ENCODE measurements at places on chromosomes 12 and 14.

- DNase-seq, result no peak
These were observed 12.2 kb downstream of the EVL start for GRCh38 chr14:100077441-100077840.

GRCh38 chr14:42004321-42004720 lies 397.6 kb downstream of the LRFN5 start:
- DNase-seq, result no peak

DNA sequence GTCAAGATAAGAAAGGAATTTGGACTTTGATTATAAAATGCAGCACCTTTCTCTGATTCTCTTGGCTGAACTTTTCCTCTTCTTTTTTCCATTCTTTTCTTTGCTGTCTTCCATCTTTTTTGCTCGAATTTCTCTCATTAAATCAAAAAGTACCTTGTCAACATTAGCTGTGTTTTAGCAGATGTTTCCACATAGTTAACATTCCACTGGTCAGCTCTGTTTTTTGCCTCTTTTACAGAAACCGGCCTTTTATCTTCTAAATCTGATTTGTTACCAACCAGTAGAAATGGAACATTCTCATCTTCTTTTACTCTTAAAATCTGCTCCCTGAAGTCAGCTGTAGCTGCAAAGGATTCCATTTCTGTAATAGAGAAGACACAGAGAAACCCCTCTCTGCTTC lies 71.1 kb upstream of the SYT1 start:
- no peak for DNase-seq

GRCh38 chr12:19848421-19848820 lies 409.1 kb downstream of the AEBP2 start:
- DNase-seq, result no peak

DNA sequence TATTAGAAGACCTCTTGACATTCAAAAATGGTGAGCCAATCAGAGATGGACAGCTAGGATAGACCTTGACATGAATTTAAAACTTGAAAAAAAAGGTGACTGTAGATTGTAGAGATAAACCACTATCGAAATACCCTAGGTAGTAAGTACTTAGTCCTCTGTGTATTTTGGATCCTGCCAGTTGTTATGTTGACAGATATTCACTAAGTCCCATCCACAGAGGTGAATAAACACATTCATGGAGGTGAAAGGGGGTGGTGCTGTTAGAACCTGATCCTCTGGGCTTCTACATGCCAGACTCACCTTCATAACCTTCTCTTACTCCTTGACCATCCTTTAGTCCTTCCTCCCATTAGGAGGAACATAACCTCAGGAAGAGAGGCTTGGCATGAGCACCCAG lies 72.3 kb downstream of the OTX2 start:
- DNase-seq, result no peak

GRCh38 chr12:2192231-2192630 lies 139.4 kb downstream of the CACNA1C start:
- no peak for DNase-seq

DNA sequence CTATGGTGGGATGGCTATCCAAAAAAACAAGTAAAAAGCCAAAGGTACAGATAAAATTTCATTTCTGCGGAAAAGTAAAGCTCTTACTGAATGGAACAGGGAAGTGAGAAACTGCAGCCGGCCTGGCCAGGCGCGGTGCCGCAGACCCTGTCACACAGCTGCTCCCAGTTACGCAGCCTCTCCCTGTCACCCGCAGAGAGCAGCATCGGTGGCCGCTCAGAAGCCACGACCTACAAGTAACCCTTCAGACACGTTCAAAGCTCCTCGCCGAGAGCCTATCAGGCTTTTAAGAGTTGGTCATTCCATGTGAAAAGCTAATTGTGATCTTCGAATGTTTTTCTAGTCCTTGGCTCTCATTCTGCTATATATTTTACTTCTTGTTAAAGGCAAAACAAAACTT lies 11.0 kb upstream of the ANKLE2 start:
- no peak for DNase-seq

DNA sequence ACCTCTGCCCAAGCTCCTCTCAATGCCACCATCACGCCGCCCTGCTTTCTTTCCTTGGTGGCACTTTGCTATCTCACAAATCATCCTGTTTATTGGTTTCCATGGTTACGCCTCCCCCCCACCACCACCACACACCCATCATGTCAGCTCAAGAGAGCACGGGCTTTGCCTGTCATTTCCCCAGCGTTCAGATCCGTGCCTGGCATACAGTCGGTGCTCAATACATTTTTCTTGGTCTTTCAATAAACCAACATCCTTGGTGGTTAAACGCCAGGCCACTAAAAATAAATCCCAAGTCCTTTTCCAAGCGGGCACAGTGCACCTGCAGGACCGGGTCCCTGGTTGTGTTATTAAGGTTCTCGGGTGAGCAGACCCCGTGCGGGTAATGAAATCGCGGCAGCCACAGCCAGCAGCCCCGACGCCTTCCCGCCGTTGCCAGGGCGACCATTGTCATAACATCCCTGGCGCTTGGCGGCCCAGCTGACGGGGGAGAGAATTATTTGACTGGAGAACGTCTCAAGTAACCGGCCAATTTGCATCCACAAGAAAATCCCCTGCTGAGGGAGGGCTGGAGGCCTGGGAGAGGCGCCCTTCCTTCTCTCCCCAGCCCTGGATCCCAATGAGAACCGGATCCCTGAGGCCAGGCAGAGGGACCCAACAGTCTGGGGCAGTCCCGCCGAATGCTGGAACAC lies 92.9 kb downstream of the KSR2 start:
- no peak for DNase-seq

GRCh38 chr12:30826276-30826675 lies 71.5 kb upstream of the CAPRIN2 start:
- DNase-seq, result no peak

DNA sequence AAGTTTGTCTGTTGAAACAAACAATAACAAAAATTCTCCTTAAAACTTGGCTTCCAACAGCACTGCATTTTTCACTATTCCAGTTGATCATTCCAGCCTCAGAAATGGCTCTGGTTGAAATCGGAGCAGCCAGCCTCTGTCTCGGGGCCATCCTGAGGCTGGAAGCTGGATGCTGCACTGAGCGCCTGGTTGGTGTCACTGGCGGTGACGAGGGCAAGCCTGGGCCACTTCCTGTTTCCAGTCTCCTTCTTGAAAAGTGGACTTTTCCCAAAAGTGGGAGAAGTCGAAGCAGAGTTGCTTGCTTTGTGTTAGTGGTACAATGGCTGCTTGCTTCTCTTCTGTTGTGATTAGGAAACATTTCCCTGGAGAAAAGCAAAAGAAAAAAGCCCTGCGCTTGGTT lies 48.7 kb downstream of the CCDC92 start:
- no peak for DNase-seq

GRCh38 chr12:43968736-43969135 lies 132.9 kb downstream of the TMEM117 start:
- DNase-seq, result no peak

DNA sequence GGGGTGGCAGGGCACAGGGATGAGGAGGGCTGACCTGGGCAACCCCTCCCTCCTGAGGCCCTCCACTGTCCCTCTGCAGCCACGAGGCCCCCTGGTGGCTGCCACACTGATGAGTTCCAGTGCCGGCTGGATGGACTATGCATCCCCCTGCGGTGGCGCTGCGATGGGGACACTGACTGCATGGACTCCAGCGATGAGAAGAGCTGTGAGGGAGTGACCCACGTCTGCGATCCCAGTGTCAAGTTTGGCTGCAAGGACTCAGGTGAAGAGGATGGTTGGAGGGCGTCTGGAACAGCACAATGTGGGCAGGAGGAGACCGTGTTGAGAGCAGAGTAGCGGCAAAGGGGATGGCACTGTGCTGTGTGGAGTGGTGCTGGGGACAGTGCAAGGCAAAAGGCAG lies 25.7 kb upstream of the LRP1-AS start:
- DNase-seq, result no peak

GRCh38 chr12:4630262-4630661 lies 18.6 kb downstream of the AKAP3 start:
- no peak for DNase-seq

DNA sequence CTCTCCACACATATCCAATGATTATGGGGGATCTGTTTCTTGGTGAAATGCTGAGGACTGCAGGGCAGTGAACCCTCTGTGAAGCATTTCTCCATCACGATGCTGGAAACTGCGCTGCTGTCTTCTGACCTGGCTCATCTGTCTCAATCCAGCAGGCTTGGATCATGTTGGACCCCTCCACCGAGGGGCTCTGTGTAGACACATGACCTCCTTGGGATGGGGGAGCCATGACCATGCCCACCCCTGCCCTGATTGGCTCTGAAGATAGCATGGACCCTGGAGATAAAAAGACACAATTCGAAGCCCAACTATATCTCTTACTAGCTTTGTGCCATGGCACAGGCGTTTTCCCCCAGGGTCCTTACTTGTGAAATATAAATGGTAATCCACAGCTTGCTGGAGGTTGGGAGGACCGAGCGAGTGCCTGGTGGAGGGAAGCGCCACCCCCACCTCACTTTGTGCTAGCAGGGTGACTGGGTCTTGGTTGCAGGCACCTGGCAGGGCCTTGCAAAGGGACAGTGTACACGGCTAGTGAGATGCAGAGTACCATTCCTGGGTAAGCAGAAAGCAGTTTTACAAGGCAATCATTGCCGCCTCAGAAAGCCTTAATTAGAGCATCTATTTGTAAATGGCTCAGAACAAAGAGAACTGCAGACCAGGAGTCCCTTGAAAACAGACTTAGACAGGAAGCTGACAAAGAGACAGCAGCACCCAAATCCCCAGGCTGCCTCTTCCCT lies 2.4 kb upstream of the KRT83 start:
- DNase-seq, result no peak

DNA sequence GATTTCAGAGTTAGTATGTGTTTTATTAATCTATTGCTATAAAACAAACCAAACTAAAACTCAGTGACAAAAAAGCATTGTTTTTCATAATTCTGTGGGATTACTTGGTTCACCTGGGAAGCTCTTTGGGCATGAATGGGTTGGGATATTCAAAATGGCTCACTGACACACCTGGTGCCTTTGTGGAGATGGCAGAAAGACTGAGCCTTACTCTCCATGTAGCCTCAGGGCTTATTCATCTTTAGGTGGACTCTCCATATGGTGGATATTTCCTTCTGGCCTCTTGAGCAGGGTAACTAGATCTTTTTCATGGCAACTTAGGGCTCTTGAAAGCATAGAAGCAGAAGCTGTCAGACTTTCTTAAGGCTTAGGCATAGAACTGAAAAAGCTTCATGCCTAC lies 1102.8 kb upstream of the SEL1L start:
- no peak for DNase-seq

DNA sequence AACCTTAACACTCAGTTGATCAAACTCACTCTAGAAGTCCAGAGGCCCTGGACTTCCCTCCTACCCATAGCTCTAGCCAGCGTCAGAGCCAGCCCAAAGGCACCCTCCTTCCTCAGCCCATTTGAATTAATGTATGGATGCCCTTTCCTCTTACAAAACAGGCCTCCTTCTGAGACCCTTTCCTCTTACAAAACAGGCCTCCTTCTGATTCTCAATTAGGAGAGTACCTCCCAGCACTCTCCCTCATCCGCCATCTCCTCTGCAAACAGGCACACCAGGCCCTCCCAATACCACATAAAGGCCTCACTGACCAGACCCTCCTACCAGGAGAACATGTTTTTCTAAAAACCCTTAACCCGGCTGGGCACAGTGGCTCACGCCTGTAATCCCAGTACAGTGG lies 65.7 kb downstream of the MOK start:
- DNase-seq, result no peak

GRCh38 chr14:104114421-104115130 lies 23.8 kb upstream of the KIF26A start:
- DNase-seq, result no peak

GRCh38 chr12:7716381-7716780 lies 5.1 kb downstream of the DPPA3 start:
- no peak for DNase-seq

DNA sequence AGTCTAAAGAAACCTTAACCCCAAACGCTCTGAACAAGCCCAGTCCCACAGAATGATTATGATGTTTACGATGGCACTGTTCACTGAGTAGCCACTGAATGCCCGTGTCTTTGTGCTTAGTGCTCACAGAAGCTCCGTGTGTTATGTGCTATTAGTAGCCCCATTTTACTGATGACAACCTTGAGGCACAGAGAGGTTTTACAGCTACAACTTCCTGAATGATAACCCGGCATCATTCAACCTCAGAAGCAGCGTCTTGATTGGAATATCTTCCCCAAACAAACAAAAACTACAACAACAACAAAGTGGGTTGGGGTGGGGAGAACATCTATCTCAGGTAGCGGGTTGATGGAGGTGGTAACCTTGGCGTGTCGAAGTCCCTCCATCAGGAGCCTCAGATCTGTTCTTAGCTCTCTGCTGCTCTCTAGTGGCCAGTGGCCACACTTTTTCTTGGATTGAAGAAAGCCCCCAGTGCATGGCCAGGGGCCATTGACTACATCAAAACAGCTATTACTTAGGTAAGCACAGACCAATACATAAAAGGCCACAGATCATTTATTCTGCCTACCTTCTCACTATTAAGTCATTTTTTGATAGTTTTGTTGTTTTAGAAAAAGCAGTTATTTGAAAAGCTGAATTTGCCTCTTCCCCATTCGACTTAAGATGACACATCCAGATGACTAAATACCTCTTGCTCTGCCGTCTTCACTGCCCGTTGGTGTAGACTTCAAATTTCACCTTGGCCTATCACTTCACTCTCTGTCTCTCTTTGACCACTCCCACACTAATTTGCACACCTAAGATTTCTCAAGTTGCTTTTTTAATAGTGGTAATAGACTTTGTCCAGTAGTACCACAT lies 376.9 kb downstream of the GALC start:
- no peak for DNase-seq

DNA sequence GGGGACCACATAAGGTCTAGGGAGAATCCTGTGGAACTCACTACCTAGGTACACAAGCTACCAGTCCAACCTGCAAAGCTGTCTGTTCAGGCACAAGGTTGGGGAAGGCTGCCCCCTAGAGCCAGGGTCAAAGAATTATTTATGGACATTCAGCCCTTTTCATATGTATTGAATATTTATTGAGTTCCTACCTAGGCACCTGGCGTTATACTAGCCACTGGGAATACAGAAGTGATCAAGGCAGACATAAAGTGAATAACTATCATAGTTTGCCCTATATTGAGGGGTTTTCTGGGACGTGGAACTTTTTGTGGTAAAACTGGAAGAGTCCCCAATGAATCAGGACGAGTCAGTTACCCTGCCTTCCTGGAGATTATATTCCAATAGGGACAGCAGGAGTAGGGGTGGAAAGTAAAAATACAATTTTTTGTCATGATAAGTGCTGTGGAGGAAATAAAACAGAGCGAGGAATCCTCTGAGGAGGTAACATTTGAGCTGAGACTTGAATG lies 5.8 kb upstream of the SLC48A1 start:
- DNase-seq, result no peak
